ENCODE measurements at places on chromosomes 1 and 21. TPM values are rescaled to one million over a fixed set of nuclear protein-coding genes. Genes with fewer than 3 reads are reported as not detected.

KCNH1 gene
- total RNA-seq = 0.14 TPM

FAM131C gene
- total RNA-seq = 1.3 TPM

ARMH1 gene
- 2.2 TPM for total RNA-seq

ZFP69 gene
- total RNA-seq = not detected

AXDND1 gene
- 3.6 TPM for total RNA-seq

TRIM67 gene
- not detected for total RNA-seq

LAX1 gene
- not detected for total RNA-seq

GRCh38 chr1:235473806-235474205 is 30.4 kb downstream of the B3GALNT2 start:
- peak; percentile 13 for DNase-seq

DNA sequence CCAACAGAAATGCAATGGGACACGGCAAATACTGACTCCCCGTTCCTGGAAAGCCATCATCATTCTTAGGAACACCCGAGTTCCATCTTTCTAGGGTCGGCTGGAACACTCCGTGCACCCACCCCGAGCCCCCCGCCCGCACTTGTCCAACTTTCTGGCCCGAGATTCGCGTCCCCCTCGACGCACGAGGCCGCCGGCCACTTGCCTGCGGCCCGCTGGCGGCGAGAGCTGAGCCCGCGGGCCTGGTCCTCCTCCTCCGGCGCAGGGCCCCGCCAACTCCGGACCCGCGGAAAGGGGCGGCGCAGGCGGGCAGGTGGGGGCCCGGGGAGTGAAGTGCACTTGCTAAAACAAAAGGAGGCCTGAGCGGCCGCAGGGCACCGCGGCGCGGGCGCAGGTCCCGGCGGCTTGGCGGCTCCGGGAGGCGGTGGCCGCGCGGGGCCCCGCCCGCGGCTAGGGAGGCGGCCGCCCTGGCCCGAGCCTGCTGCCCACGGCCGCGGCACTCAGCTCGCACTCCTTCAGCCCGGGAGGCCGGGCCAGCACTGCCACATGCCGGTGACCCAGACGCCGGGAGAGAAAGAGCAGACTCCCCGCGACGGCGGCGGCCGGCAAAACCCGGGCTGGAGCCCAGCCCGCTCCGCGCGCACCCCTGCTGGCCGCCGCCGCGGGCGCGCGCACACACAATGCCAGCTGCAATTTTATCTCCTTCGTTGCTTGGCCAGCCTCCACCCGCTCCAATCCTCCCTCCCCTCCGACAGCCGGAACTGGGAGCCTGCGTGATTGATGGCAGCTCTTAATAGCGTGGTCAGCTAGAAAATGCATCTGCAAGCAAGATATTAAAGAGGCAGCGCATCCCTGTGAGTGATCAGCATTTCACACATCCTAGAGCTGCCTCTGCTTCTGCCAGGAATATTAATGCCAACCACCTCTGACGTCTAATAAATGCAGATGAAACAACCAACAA is 114.3 kb downstream of the RERE start:
- DNase-seq = peak; percentile 91

GRCh38 chr1:223147873-223148272 is 4.8 kb upstream of the TLR5 start:
- DNase-seq = no peak

DNA sequence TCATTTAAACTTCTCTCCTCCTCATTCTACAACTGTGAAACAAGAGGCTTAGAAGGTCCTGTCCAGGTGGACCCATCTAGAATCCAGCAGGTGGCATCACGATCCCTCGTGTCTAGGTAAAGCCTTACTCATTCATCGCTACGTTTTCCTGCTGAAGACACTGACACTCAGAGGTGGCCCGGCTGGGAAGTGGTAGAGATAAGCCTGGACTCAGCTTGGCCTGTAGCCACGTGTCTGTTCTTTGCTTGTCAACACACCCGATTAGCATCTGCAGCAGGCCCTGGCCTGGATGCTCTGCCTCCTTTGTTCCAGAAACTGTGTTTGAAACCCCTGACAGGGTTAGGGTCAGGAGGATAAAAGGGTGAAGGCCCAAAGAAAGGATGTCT is 43.4 kb downstream of the PARP1 start:
- DNase-seq = no peak

GRCh38 chr1:209937996-209938959 is at the start of gene SYT14:
Gene SYT14 (plus strand): TSS chr1:209938217. CDS start chr1:209938265, 48 bp downstream.
- DNase-seq = peak; percentile 84

GRCh38 chr1:151516031-151516511 is 4.9 kb downstream of the CGN start:
- no peak for DNase-seq

DNA sequence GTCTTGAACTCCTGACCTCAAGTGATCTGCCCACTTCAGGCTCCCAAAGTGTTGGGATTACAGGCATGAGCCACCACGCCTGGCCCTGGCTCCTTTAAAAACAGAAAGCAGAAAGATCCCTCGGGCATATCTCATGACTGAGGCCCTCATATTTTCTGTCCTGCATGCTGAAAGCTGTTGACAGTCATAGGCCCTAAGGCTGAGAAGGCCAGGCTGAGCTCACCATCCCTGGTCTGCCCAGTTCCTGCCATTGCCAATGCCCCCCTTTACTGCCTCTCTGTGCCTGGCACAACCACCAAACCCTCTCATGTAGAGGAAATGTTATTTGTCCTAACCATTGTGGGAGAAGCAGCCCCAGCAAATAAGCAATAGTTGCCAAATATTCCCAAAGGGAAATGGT is 12.7 kb downstream of the CD34 start:
- DNase-seq = no peak

DNA sequence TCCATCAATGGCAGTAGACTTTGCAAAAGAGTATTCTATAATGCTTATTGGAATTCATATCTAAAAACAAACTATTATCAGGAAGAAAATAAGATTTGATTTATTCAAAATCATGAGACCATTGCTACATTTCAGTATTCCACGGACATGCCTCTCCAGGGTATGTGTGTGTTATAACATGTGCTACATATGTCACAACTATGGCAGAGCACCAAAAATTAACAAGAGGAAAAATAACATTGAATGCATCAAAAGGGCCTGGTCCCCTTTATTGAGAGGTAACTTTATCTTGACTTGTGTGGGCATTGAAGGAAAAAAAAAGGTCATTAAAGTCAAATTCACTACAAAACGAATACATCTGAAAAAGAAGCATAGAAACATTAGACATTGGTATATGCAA is 22.6 kb upstream of the LRRC8B start:
- no peak for DNase-seq

GRCh38 chr1:163055531-163055930 is 13.6 kb upstream of the RGS4 start:
- DNase-seq = no peak

GRCh38 chr1:26360807-26361604 is 7.1 kb upstream of the CRYBG2 start:
- DNase-seq = no peak

GRCh38 chr1:111154021-111154999 is 14.3 kb downstream of the CEPT1 start:
- no peak for DNase-seq

GRCh38 chr1:29498126-29499103 is 262.1 kb downstream of the PTPRU start:
- DNase-seq = no peak

- no peak for DNase-seq
These were observed 149.5 kb downstream of the NOS1AP start for GRCh38 chr1:162218975-162219374.

DNA sequence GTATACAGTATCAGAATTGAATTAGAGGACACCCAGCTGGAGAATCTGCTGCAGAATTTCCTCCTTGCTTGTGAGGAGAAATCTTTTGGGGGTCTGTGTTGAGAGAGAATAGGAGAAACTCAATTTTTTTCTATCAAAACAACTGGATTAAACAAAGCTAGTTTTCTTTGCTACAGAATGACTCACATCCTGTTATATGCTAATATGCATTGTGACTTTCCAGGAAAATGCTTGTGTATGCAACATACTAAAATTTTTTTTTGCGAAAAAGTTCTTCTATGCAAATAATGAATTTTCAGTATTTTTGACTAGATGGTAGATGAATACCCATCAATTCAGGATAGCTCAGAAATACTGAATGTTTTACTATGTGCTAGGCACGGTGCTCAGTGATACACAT is 2.2 kb downstream of the VAMP4 start:
- DNase-seq = no peak

- DNase-seq = no peak
These were observed 96.5 kb upstream of the ATP1A1 start for GRCh38 chr1:116276532-116276931.

DNA sequence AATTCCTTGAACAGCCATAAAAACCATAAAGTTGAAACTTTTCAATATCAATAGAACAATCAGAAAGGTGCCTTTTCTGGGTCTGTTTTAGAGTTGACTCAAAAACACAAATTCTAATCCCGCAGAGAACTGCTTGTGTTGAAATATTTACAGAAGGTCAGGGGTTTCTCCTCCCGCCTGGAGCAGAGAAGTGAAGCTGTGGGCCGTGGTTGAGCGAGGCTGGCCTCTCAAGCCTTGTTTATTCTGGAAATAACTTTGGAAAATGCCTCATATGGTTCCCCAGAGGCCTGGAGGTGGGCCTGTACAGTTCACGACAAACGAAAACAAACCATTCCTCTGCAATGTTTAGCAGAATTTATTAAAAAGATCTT is 90.8 kb upstream of the ERRFI1 start:
- DNase-seq = peak; percentile 51

Data from G401 (cell line).